Amniotic stem cell (primary cell): ENCODE measurements at places on chromosomes 11 and 22.

DNA sequence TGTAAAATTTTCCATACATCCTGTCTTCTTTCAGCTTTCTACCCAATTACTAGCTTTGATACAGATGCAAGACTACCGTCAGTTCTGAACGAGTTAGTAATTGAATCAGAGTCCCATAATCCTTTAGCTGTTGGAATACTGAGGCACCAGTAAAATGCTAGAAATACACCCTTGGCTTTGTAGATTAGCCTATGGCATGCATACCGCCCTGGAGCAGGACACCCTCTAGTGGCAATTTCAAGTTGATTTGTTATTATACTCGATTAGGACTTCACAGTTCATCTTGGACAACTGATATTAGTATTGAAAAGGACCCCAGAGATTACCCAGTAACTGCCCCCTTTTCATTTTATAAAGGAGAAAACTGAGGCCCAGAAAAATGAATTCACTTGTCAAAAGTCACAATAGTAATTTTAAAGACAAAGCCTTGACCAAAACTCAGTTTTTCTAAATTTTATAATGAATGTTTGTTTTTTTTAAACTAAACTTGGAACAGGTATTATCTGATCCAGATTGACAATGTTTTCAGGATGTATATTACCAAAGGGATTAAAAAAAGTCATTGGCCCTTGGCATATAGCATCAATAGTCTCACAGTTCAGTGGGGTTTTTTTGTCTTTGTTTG is 72.6 kb downstream of the HIPK3 start:
- peak; percentile 18 for DNase-seq

GRCh38 chr22:46073683-46074504 is 76.4 kb upstream of the PPARA start:
- DNase-seq, result no peak

GRCh38 chr11:119316016-119316728 is 758 bp downstream of the MCAM start:
- DNase-seq, result no peak

- DNase-seq, result no peak
These were observed 740.8 kb downstream of the DLG2 start for GRCh38 chr11:84886344-84886743.

- no peak for DNase-seq
These were observed 66.2 kb downstream of the IGLL5 start for GRCh38 chr22:22953791-22954190.

DNA sequence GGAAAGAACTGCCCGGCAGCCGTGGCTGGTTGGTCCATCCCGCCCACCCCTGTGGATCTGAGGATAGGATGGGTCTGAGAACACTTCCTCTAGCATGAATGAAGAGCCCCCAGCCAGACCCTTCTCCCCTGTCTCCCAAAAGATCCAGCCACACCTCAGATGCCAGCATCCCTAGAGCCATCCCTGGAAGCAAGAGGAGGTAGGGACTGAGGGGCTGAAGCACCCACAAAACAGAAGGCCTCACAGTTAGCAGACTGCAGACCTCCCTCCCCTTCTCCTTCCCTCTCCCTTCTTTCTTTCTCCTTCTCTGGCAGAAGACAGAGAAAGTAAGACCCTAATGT is 1.7 kb downstream of the NRXN2 start:
- DNase-seq, result no peak

DNA sequence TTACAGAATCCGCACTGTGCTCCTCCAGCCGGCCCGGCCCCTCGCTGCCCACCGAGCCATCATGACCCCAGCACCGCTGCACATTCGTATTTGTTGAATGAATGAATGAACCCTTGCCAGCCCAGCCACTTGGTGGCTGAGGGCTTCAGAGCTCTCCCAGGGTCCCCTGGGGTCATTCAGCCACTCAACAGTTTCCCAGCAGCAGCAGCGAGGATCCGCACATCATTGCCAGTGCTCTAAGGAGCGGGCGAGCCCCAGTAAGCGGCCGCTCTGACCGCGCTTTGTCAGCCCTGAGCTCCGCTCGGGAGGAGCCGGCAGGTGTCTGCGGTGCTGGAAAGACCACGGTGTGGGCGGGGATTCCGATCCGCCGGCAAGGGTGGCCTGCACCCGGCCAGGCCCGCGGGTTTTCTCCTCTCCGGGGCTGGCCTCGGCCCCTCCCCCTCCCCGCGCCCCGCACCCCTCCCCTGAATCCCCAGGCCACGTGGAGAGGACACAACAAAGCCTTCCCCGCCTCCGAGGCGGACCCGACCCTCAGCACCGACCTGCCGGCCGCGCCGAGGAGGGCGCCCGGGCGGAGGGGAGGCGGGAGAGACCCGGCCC is 563 bp downstream of the BID start:
- no peak for DNase-seq

DNA sequence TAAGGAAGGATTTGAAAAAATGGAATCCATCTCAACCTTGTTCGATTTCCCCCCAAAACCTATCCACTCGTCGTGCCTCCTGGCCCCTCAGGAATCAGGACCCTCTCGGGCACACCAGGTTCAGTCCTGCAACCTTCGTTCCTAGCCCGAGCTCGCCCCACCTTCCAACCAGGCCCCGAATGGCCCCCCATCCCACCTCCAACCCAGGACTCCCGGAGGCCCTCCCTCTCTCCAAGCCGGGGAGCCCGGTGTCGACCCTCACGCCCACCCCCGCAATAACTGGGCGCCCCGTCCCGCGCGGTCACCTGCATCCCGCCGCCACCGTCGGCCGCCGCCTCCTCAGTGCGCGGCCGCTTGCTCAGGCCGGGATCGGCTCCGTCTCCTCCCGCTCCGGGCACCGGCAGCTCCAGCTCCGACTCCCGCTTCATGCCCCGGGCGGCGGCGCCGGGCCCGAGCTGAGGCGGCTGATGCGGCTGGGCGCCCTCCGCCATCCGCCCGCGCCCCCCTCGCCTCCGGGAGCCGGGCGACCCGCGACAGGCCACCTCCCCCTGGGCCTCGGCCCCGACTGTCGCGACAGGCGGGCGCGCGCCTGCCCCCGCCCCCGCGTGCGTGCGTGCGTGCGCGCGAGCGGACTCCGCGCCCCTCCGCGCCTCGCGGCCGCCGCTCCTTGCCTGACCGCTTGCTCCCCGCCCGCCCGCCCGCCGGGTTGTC is 534 bp downstream of the RBFOX2 start:
- no peak for DNase-seq

- no peak for DNase-seq
These were observed 807 bp upstream of the ZNF74 start for GRCh38 chr22:20392983-20393704.

GRCh38 chr11:134879341-134879740 is 467.3 kb upstream of the B3GAT1 start:
- DNase-seq, result no peak

- DNase-seq, result no peak
These were observed 31.3 kb downstream of the DAGLA start for GRCh38 chr11:61711498-61711897.

DNA sequence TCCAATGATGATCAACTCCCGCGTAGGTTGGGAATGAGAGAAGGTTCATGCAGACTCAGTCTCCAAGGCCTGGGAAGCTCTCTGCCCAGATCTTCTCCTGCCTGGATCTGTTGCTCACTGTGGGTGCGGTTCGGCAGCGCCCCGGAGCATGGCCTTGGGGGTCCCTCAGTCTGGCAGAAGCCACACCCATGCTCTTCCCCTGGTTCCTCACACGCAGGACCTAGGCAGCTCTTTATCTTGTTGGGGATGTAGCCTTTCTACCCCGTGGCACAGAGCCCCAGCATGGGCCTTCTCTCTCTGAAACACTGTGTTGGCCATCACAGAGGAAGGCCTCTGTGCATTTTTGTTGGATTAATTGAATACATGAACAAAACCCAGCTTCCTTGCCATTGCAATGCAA is 1461.6 kb downstream of the BRD1 start:
- no peak for DNase-seq

DNA sequence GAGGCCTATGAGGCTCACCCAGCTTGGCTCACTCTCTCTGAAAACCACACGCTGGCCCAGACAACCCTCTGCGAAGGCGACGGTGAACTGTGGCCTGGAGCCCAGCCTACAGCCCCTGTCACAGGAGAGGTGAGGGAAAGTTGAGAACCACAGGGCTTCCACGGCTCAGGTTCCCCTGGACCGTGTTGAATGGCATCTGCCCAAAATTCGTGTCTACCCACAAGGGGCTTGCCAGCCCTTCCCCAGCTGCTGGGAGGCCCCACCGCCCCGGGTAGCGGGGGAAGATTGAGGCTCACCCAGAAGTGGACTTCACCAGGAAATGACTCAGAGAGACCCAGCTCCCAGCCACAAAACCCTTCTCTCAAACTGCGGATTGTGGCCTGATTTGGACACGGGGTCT is 197.1 kb downstream of the CTTN start:
- no peak for DNase-seq

DNA sequence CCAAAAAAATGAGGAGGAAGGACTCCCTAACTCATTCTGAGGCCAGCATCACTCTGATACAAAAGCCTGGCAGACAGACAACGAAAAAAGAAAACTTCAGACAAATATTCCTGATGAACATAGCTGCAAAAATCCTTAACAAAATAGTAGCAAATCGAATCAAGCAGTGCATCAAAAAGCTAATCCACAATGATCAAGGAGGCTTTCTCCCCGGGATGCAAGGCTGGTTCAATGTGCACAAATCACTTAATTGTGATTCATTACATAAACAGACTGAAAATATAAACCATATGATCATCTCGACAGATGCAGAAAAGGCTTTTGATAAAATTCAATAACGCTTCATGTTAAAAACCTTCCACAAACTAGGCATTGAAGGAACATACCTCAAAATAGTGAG is 16.4 kb downstream of the MTMR2 start:
- DNase-seq, result no peak

GRCh38 chr11:16814410-16815046 is 76.1 kb downstream of the C11orf58 start:
- no peak for DNase-seq

DNA sequence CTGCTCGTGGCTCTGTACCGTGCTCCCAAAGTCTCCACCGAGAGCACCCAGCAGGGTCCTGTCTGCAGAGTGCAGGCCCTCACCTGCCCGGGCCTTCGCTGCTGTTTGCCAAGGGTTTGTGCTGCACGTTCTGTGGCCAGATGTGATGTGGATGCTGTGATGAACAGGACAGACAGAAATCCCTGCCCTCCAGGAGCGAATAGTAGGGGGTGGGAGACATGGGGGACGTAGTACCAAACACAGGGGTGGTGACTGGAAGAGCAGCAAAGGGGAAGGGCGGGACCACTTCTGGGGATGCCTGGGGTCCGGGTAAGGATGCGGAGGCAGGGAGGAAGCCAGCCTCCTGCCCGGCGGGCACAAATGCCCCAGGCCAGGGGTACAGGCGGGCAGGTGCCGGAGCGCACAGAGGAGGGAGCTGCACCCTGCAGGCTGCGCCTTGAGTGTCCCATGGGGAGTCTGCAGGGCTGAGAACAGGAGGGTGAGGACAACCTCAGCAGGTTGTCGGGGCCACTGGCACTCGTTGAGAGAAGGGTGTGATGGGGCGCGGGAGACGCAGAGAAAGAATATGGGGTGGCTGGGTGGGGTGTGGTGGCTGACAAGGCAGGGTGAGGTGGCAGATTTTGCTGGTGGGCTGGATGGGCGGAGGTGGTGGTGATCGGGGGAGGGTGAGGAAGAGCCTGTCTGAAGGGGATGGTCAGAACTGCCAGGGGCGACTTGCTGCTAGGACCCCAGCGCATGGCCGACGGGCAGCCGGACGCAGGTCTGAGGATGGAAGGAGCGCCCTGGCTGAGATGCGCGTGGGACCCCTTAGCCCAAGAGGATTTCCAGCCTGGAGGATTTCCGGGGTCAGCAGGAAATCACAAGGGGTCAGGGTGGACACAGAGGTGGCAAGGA is 16.3 kb upstream of the CTSD start:
- DNase-seq, result no peak

DNA sequence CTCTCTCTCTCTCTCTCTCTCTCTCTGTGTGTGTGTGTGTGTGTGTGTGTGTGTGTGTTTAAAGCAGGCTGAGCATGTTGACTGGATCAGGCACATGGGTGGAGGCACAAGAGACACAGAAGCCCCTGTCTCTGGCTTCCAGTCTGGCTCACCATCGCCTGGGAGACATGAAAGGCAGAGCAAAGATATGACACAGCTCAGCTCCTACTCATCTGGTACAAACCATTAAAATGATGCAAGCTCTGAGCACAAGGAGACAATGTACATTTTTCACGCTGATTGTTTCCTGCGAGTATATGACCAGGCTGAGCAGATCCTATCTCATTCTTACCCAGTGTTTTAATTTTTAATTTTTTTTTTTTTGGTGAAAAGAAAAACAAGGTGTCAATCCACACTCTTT is 9.5 kb downstream of the SLC6A5 start:
- DNase-seq, result no peak

DNA sequence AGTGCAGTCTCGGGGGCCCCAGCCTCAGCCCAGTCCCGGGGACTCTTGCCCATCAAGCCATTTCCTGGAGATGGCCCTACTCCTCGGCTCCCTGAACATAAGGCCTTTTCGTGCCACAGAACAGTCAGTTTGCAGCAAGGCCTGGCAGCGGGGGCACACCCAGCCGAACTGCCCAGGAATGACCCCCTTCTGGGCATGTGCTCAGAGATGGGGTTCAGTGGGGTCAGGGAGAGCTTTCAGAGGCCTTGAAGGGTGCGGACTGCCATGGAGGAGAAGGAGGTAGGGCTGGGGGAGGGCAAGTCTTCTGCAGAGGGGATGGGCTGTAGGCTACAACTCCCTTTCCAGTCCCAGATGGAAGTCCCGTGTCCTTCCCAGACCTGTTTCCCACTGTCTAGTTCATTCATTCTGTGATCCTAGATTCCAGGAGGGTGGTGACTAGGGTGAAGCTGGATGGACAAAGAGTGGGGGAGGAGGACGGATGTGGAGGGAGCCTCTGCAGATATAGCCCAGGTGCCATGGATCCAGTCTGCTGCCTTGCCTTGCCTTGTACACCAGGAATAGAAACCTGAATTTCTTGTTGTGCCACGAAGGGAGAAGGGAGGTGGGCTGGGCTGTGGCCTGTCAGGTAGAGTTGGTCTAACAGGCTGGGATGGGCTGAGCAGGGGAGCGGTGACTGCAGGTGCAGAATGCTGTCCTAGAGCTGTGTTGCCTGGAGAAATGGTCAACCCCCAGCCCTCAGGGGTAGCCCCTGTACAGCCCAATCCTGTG is 14.2 kb upstream of the OMP start:
- DNase-seq, result no peak

GRCh38 chr11:2121227-2122130 is 17.7 kb downstream of the IGF2 start:
- DNase-seq, result no peak

DNA sequence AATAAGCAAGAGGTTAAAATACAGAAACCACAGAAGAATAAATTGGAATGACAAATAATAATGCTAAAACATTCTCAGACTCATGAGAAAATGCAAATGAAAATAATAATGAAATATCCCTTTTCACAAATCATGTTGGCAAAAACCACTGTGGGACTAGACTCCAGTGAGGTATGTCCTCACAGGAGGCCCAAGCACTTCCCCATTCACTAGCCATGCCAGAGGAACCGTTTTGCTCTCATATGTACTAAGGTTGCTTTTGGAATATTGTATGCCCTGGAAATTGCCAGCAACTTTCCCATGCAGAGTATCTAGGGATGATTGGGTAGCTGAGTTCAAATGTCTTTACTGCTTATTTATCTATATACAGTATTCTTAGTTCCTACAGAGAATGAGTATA is 106.2 kb upstream of the CHORDC1 start:
- no peak for DNase-seq
